ENCODE measurements at places on chromosomes 7 and 10.

- DNase-seq: no peak
Observed at GRCh38 chr7:30505174-30505697, 607 bp upstream of the GGCT start.

GRCh38 chr10:72321248-72322029 lies 33.3 kb downstream of the DNAJB12 start:
- DNase-seq: no peak

- no peak for DNase-seq
Observed at GRCh38 chr7:132112106-132112505, 464.2 kb downstream of the PLXNA4 start.

DNA sequence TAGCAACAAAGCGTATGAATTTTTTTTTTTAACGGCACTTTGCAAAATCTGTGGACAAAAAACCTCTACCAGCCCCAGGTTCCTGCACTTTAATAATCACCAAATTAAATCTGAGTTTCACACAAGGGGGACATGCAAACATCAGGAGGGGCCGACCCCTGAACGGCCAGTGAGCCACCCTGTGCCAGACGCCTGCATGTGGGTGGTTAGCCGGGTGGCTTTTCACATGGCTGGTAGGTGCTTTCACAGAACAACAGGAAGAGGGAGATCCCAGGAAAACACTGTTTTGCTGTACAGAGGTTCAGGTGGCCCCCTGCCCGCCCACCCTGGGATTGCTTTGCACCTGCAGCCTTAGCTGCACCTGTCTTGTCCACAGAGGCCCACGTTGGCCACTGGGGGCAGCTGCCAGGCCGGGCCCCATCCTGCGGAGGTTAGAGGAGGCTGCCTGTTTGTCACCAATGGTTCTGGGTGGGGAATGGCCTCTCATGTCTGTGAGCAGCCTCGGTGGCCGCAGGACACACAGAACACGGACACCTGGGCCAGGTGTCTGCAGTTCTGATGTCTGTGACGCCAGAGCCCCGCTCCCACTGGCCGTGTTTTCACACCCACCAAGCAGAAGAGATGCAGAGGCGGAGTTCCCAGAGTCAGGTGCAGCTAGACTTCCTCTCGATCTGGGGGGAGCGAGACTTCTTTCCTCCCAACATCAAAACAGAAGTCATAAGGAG lies 107.7 kb downstream of the FAM53B start:
- no peak for DNase-seq

- DNase-seq: no peak
Observed at GRCh38 chr10:20299034-20299736, 483.0 kb downstream of the PLXDC2 start.

DNA sequence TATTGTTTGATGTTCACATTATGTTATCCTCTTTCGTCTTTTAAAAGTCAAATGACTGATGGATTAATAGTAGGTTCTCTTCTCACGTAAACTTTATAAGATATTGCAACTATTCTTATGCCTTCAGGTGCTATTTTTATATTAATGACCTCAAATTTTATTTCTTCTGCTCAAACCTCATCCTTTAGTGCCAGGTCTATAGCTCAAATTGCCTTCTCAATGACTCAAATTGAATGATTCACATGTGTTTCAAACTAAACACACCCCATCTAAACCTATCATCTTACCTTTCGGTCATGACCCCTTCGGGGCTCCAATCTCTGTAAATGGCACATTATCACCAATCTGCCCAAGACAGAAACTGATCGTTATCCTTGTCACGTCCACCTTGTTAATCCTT lies 22.0 kb upstream of the LIPF start:
- DNase-seq: no peak

DNA sequence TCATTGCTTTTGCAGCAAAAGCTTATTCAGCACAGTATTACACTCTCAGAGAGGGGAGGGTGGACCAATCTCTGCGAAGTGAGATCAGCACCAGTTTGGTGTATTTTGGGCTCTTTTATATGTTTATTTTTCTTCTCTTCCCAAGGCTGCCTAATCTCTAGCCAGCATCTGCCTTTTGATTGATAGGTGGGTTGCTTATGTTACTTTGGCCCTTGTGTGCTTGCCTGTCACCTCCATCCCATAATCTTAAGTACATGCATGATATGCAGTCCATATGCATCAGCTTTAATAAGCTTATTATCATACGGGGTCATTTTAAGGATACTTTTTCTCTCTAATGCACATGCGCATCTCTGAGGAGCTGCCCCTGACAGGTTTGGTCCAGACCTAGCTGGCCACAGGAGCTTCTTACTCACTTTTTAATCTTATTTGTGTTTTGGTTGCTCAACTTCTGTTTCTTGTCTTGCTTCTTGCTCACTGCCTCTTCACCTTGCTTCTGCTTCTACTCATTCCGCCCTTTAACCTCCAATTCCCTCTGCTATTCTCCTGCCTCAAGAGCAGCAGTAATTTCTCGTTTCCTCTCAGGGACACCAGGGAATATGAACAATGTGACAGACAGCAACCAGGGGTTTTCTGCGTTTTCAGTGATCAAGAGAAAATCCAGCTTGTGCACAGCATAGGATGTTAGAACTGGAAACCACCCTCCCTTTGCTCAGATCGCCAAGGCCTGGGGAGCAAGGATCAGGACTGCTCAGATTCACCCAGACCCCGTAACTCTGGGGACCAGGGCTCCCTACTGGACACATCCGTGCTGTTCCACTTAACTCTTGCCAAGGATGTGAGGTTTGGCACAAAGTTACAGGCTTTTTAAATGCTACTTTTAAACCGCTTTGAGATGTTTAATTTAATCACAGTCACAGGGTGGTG lies 10.0 kb downstream of the RGR start:
- no peak for DNase-seq

- no peak for DNase-seq
Observed at GRCh38 chr10:23514321-23514720, 75.4 kb downstream of the OTUD1 start.

GRCh38 chr7:42677751-42678699 lies 233.8 kb downstream of the C7orf25 start:
- peak; percentile 92 for DNase-seq

DNA sequence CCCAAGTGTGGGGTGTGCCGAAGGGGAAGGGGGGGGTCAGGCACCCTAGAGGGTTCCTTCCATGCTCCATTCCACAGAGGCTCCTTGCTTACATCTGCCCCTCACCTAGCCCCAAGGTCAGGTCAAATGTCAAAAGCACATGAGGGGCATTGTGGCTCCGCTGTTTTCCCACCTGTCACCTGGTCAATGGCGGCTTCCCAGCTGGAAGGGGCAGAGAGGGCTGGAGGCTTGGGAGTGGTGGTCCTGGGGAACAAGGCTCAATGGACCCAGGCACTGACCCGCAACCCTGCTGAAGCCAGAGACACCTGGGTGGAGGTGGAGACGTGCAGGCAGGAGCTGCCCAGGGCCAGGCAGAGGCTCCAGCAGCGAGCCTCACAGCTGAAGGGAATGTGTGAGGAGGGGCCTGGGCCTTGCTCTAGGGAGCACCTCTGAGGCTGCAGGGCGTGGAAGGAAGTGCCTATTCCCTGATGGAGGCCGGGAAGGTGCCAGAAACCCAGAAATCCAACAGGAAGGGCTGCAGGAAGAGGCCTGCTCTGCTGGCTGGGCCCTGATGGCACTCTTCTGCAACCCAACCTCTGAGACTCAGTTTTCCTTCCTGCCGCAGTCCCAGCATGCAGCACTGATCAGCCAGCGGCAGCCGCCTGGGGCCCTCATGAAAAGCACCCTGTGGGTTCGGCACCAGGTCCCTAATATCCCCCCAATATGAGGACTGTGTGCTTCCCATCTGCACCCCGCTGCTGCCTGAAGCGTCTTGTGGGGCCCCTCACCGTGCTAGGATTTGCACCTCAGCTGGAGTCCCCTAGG lies 16.0 kb downstream of the RASGEF1A start:
- no peak for DNase-seq

DNA sequence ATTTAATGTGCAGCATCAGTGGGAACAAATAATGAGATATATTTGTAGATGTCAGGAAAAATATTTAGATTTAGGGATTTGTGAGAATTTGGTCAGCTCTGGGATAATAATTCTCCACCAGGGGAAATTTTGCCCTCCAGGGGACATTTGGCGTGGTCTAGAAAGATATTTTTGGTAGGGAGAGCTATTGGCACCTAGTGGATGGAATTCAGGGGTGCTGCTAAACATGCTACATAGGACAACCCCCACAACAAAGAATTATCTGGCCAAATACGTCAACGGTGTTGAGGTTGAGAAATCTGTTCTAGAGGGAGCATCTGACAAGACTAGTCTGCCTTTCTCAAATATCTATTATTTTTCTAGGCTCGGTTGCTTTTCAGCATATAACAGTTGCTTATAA lies 2.1 kb downstream of the ADK start:
- no peak for DNase-seq

- no peak for DNase-seq
Observed at GRCh38 chr7:151851782-151852181, 25.1 kb downstream of the PRKAG2 start.

GRCh38 chr7:134548877-134549276 lies at the start of gene AKR1B15:
AKR1B15 (plus strand) TSS chr7:134549110; CDS start chr7:134564620, 15,510 bp downstream.
- peak; percentile 41 for DNase-seq

DNA sequence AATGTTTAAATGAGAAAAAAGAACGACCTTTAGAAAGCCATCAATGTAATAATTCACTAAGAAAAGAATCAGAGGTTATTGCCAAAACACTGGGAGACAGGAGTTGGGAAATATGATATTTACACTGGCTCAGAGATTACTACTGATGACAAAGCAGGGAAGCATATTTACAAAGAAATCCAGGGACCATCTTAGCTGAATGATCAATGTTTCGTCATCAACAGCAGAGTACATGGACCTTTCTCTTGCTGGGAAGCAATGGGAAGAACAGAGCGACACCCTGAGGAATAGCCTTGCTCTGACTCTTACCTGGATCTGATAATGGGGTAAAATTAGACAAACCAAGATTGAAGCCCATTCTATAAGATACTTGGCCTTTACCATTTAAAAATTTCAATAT lies 1293.5 kb downstream of the XPNPEP1 start:
- DNase-seq: peak; percentile 4

Data from foreskin fibroblast (primary cell).